NCI-H2029 (cell line): ENCODE measurements at places on chromosomes 3 and 15.

- DNase-seq: no peak
Observed at GRCh38 chr3:61832375-61833229, 271.2 kb downstream of the PTPRG start.

GRCh38 chr15:63155486-63155885 lies 1.8 kb downstream of the RPS27L start:
- no peak for DNase-seq

DNA sequence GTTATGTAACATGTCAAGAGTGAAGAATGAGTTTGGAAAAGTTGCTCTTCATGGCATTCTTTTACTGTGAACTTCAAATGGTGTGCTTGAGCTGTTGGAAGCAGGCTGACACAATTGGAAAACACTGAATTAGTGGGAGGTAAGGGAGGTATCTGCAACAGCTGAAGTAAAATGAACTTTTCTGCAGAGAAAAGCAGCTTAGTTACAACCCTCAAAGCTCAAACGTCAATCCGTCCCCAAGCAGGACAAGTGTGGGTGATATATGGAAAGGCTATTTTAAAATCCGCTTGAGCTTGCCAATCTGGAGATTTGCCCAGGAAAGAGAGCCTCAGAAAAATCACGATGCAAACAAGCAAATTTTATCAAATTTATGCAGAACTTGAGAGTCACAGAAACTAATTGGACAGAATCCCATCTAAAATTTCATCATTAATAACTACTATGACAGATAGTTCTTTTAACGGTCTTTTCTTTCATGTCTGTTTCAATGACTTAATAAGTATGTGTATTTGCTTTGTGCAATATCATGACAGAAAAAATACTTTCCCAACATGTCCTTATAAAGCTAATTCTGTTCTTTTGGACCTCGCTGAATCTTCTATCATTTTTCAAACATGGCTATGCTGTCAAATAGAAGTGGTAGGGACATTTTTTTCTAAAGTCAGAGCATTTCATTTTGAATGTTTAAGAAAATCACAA lies 266.6 kb upstream of the SLITRK3 start:
- DNase-seq: no peak

DNA sequence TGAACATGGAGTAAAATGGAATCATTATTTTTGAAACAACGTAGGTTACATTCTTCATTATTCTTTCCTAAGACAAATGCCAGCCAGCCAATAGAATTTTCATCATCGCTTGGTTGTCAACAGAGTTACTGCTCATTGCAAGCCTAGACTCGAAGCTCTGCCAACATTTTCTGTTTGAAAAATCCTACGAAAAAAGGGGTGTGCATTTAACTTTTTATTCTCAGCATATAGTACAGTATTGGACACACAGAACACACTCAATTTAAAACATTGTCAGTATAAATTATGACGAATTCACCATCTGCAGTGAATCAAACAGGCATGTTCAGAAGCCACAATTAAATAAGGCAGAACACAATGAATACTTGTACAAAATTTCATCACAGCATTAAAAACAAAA lies 232.1 kb downstream of the NR1D2 start:
- no peak for DNase-seq

GRCh38 chr3:74808506-74809275 lies 194.2 kb upstream of the CNTN3 start:
- DNase-seq: no peak
